ENCODE measurements at places on chromosomes 4 and X. TPM values are rescaled to one million over a fixed set of nuclear protein-coding genes. Genes with fewer than 3 reads are reported as not detected.

ATOH1 gene
- not detected for total RNA-seq

SPANXB1 gene
- not detected for total RNA-seq

SMR3B gene
- total RNA-seq: not detected

RBM10 gene
- total RNA-seq: 31.9 TPM

KLHL4 gene
- total RNA-seq: 1.0 TPM

OPRPN gene
- total RNA-seq: not detected

ENPEP gene
- total RNA-seq: 7.5 TPM

LONRF3 gene
- total RNA-seq: 24.4 TPM

PABPC4L gene
- 0.98 TPM for total RNA-seq

CXorf49 gene
- total RNA-seq: not detected

RXFP1 gene
- total RNA-seq: 7.9 TPM

ART3 gene
- not detected for total RNA-seq

ADGRG4 gene
- total RNA-seq: 0.06 TPM

SH3BGRL gene
- 144 TPM for total RNA-seq

IL2 gene
- total RNA-seq: not detected

DNA sequence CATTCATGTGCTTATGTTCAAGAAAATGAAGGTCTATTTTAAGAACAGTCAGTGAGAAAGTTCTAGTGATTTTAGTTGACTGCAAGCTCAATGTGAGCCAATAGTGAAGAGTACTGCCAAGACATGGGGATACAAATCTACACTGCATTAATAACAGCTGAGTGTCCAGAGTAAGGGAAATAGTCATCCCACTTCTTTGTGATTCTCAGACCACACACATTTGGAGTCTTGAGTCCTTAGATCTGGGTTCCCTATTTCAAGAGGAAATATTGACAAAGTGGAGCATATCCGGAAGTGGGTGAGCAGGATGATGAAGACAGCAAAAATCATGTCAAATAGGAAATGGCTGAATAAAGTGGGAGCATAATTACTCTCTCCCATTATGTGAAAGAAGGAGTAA, 171.1 kb downstream of the LARP7 start:
- H3K27ac ChIP-seq: no peak overlapping the region
- no peak overlapping the region for H3K4me3 ChIP-seq
- no peaks in the 10 kb centered on the region for H3K27me3 ChIP-seq

DNA sequence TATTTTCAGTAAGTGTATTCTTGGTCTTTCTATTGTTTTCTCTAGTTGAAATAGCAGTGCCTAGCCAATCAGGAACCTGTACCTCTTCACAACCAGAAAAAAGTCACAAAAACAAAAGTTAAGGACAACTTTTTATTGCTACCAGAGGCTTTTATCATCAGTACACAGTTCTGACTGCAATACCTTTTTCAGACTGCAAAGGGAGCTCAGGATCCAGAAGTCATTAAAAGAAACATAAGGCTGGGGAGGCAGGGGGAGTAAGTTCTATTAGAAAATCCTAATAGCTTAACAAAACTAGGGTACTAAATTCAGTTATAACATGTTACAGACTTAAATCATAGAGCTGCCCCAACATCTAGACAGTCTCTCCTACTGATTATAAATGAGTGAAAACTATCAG, 28.8 kb downstream of the CCNI start:
- H3K27ac ChIP-seq: no peak overlapping the region
- DNase-seq: no peak
- H3K4me3 ChIP-seq: no peak overlapping the region
- no peaks in the 10 kb centered on the region for H3K27me3 ChIP-seq
- H3K4me1 ChIP-seq: peaks cover 9% of the 10 kb centered on the region

DNA sequence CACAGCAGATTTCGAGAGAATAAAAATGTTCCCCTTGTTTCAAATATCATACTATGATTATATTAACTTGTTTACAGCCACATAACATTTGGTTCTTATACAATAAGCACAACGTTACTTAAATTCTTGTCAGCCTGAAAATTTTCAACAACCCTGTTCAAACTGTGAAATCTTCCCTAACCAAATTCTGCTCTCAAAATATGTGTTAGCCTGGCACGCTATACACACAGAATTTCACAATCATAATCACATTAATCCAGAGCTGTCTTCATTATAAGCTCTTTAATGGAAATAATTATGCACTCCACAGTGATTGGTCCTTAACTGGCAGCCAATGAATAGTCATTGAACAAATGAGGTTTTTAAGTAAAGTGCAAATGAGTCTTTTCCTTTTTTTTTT, 7.3 kb upstream of the PRSS12 start:
- H3K27ac ChIP-seq: no peak overlapping the region
- no peak for DNase-seq
- no peaks in the 10 kb centered on the region for H3K4me1 ChIP-seq
- no peaks in the 10 kb centered on the region for H3K36me3 ChIP-seq
- no peaks in the 10 kb centered on the region for H3K27me3 ChIP-seq
- no peak overlapping the region for H3K4me3 ChIP-seq

DNA sequence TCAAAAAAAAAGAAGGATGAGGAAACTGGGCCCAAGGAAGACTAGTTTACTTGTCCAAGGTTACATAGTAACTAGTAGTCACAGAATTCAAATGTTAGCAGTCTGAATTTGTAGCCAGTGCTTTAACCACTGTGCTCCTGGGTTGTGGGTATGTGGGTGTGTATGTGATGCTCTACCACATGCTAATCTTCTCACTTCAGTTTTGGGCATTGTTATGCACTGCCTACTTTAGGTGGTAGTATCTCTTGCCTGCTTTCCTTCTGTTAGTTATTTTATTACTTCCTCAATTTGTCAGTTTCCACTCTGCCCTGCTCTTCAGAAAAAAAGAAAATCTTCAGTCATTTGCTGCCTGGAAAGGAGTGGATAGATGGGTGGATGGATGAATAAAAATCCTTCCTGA, 219.2 kb downstream of the RPA4 start:
- no peak for DNase-seq
- no peak overlapping the region for H3K4me3 ChIP-seq
- H3K27me3 ChIP-seq: no peaks in the 10 kb centered on the region
- no peaks in the 10 kb centered on the region for H3K36me3 ChIP-seq
- H3K4me1 ChIP-seq: no peaks in the 10 kb centered on the region

GRCh38 chr4:10260777-10261176, 144.2 kb upstream of the WDR1 start:
- no peaks in the 10 kb centered on the region for H3K4me1 ChIP-seq
- no peaks in the 10 kb centered on the region for H3K36me3 ChIP-seq
- no peak overlapping the region for H3K27ac ChIP-seq
- no peak overlapping the region for H3K4me3 ChIP-seq
- H3K27me3 ChIP-seq: no peaks in the 10 kb centered on the region

- no peaks in the 10 kb centered on the region for H3K36me3 ChIP-seq
- H3K4me1 ChIP-seq: peaks cover 6% of the 10 kb centered on the region
- H3K27ac ChIP-seq: no peak overlapping the region
- DNase-seq: no peak
Measured at GRCh38 chr4:41471126-41472071, 66.6 kb upstream of the LIMCH1 start.

DNA sequence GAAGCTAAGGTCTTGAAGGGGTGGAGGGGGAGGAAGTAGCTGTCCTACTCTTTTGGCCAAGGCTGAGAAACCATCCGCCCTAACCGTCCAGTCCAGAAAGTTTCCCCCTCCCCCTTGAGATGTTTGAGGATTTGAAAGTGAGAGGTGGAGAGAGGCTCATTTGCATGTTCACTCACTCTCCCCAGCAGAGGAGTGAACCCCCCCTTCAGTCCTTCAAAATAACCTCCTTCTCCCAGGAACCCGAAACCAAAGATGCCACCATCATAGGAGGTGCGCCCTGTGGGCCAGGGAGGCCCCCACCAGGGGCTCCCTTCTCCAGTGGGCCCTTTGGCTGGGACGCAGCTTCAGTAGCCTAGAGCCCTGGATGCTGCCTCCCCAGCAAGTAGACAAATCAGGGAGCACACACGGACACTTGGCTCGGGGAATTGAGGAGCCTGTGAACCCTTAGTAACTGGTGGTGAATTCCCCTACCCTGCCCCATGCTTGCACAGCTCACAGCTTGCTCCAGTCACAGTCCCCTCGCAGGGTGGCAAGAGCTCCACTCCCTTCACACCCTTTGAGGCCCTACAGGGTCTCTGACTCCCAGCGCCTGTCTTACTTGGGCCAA, 25.6 kb downstream of the ELF4 start:
- H3K27ac ChIP-seq: peak overlapping the region; percentile 55
- no peaks in the 10 kb centered on the region for H3K4me1 ChIP-seq
- DNase-seq: no peak
- no peak overlapping the region for H3K4me3 ChIP-seq

- H3K27ac ChIP-seq: no peak overlapping the region
- H3K27me3 ChIP-seq: no peaks in the 10 kb centered on the region
- no peaks in the 10 kb centered on the region for H3K36me3 ChIP-seq
- no peaks in the 10 kb centered on the region for H3K4me1 ChIP-seq
Measured at GRCh38 chrX:123206176-123206575, 22.1 kb downstream of the GRIA3 start.

DNA sequence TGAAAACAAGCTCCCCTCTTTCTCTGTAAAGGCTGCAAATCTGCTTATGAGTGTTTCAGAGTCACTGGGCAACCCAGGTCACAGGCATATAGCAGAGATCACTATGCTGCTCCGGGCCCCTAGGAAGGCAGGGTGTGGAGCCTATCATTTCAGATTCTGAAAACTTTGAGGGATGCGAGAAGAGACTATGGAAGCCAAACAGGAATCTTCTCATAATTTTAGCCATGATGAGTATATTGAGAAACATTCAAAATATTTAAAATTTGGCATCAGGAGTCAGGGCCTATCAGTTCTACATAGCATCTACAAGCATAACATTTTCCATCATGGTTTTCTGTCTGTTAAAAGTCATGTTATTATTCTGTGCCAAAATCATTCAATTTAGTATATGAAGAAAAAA, 61.7 kb upstream of the ATXN3L start:
- H3K4me1 ChIP-seq: no peaks in the 10 kb centered on the region
- no peak overlapping the region for H3K27ac ChIP-seq
- H3K4me3 ChIP-seq: no peak overlapping the region
- no peak for DNase-seq

DNA sequence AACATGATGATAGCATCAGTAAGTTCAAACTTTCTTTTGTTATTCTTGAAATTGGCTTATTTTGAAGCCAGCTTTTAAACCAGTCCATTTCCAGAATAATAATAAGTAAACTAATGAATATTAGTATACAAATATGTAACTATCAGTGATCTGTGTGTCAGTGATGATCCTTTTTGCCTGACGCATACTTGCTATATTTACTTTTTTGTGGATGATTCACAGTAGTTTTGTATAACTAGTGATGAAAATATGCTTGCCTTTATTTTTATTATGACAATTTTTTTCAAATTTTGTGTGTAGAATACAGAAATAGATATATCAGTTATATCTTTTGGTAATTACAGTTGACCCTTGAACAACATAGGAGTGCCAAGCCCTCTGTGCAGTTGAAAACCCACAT, 49.5 kb downstream of the USP53 start:
- no peak overlapping the region for H3K4me3 ChIP-seq
- H3K27ac ChIP-seq: no peak overlapping the region
- H3K4me1 ChIP-seq: no peaks in the 10 kb centered on the region
- no peak for DNase-seq

GRCh38 chrX:46547857-46548256, 2.6 kb upstream of the ZNF674 start:
- H3K27me3 ChIP-seq: no peaks in the 10 kb centered on the region
- DNase-seq: no peak
- no peak overlapping the region for H3K27ac ChIP-seq

GRCh38 chr4:72067051-72067450, 35.3 kb downstream of the NPFFR2 start:
- no peak overlapping the region for H3K27ac ChIP-seq
- H3K4me3 ChIP-seq: no peak overlapping the region
- no peaks in the 10 kb centered on the region for H3K27me3 ChIP-seq
- DNase-seq: no peak
- no peaks in the 10 kb centered on the region for H3K4me1 ChIP-seq

DNA sequence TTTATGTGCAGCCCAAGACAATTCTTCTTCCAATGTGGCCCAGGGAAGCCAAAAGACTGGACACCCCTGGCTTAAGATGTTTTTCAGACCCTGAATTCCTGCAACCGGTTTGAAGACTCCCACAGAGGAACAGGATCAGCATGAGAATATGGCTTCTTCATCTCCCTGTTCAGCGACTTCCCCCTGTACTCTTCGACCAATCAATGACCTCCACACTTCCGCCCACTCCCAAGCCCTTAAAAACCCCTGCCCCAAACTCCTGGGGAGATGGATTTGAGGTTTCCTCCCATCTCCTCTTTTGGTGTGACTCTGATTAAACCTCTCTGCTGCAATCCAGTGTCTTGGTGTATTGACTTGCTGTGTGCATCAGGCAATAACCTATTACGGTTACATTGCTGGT, 344.4 kb downstream of the NR3C2 start:
- H3K4me3 ChIP-seq: no peak overlapping the region
- no peak for DNase-seq
- H3K27ac ChIP-seq: no peak overlapping the region
- no peaks in the 10 kb centered on the region for H3K27me3 ChIP-seq

- DNase-seq: peak; percentile 65
- H3K27me3 ChIP-seq: peaks cover 36% of the 10 kb centered on the region
- no peak within 1 kb of the TSS for H3K27ac ChIP-seq
- peaks cover 4% of the 10 kb centered on the region for H3K4me1 ChIP-seq
Measured at GRCh38 chr4:108762559-108763225, at the start of gene ETNPPL. Gene ETNPPL, minus strand, starts transcription at chr4:108763053. Its CDS starts 155 bp downstream, at chr4:108762898.

DNA sequence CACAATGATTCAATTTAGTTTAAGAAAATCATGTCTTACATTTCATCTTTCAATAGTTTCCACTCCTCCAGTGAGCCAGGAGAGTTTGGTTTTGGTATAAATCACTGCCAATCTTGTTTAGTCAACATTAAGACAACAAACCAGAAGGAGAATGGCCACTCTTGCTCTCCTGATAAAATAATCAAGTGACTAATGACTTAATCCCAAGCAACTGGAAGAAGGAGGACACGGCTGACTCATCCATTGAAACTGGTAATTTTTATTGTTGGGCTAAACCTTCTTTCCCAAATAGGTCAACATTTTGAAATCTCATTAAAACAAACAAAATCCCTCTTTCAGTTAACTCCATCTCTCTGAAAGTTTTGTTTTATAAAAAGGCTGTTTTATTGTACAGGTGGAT, 230.2 kb downstream of the CLCN4 start:
- no peaks in the 10 kb centered on the region for H3K27me3 ChIP-seq
- H3K27ac ChIP-seq: no peak overlapping the region
- H3K36me3 ChIP-seq: no peaks in the 10 kb centered on the region
- no peak overlapping the region for H3K4me3 ChIP-seq

- no peaks in the 10 kb centered on the region for H3K27me3 ChIP-seq
- H3K4me1 ChIP-seq: no peaks in the 10 kb centered on the region
- no peaks in the 10 kb centered on the region for H3K36me3 ChIP-seq
- H3K27ac ChIP-seq: peak overlapping the region; percentile 32
- H3K4me3 ChIP-seq: peak overlapping the region; percentile 34
Measured at GRCh38 chr4:77193511-77194102, 36.6 kb downstream of the CCNG2 start.

- no peak for DNase-seq
- no peaks in the 10 kb centered on the region for H3K4me1 ChIP-seq
- no peak overlapping the region for H3K4me3 ChIP-seq
- H3K36me3 ChIP-seq: no peaks in the 10 kb centered on the region
- no peak overlapping the region for H3K27ac ChIP-seq
Measured at GRCh38 chr4:55729351-55730279, 90.0 kb upstream of the EXOC1L start.

All from upper lobe of right lung (tissue), 1 donor.